ENCODE measurements at places on chromosomes 13 and 19.

GRCh38 chr13:59099182-59099974 is 1064.3 kb downstream of the DIAPH3 start:
- DNase-seq = no peak

DNA sequence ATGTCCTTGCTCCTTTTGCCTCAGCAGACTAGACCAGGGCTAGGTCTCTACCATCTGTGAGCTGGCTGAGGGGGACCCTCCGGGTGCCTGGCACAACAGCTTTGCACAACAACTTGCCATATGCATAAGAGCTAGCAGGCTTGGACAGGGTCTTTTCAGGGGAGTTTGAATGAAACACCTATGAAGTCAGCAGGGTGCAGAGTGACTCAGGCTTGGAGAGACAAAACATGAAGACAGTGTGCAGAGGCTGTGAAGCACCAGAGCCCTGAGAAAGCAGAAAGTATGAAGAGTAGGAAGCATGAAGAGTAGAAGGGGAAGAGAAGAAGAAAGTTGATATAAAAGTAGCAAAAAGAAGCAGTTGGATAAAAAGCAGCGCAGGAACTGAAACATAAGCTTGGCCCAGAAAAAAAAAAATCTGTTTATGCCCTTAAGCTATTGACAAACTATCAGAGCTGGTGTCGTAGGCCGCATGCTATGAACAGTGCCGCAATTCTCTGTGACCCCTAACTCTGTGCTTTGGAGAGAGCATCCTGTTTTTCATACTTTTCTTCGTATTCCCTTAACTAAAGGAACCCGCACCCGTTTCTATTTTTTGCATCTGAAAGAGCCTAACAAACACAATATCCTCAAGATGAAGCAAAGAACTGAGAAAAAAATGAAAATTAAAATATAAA is 52.7 kb upstream of the FAM216B start:
- DNase-seq = no peak

DNA sequence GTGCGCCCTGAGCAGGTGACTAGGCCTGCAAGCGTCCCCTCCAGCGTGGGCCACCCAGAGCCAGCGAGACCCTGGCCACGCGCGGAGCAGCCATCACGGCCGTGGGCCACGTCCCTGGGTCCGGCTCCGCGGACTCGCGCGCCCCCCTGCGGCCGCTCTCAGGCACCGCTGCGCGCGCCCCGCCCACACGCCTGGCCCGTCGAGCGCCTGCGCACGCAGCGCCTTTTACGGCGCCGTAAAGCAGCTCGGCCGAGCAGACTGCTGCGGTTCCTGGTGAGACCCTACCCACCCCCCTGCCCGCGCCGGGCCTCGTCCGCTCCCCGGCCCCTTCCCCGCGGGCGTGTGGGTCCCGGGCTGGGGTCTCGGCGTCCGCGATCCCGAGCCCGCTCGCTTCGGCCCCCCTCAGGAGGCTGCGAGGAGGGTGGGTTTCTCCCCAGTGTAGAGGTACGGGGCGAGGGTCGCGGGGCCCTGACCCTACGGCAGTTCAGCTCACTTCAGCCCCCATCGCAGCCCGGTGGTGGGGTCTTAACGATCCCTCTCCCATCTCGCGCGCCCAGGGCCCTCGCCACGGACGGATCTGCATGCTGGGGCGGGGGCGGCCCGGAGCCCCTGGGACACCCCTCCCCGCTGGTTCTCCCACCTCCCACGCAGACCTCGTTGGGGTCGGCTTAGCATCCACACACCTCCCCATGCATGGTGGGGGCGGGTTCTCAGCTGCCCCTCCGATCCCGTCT is at the start of gene TRAPPC5:
Gene TRAPPC5, plus strand, starts transcription at position 228 of the 734 bp plus-strand sequence. CDS start 1,421 bp downstream, outside the sequence.
- DNase-seq = peak; percentile 85

DNA sequence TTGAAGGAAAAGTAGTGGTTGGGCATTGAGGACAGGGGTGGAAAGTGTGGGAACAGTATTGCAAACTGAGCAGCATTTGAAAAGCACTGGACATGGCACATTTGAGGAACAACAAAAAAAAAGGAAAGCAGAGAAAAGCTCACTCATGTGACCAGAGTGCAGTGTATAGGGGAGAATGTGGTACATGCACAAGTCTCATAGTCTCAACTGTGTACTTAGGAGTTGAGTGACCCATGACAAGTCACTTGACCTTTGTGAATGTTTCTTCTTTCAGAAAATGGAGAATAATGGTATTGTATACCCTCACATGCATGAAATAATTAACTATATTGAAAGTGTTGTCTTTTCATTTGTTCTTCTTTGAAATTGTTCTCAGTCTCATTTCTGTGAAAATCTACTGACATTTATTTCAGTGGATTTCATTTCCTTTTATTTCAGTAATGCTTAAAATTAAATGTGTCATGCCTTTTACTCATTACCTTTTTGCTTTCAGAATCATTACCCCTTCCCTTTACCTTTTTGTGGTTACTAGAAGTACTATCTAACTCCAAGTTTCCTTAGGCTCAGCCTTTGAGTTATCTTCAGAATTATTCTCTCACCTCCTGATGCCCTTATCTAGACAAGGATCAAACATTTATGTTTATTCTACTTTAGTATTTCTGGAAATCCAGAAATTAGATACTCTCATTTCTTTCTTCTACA is 79.1 kb upstream of the MLNR start:
- DNase-seq = no peak

GRCh38 chr13:41384749-41385503 is 72.4 kb upstream of the RGCC start:
- DNase-seq = no peak

GRCh38 chr13:111281751-111282311 is 38.6 kb upstream of the TEX29 start:
- DNase-seq = no peak

GRCh38 chr13:99330942-99331341 is 23.7 kb upstream of the GPR183 start:
- no peak for DNase-seq

GRCh38 chr13:23434491-23434890 is 989 bp upstream of the SACS start:
- DNase-seq = no peak

- DNase-seq = no peak
Measured at GRCh38 chr13:77415253-77416071, 88.6 kb upstream of the MYCBP2 start.

GRCh38 chr13:27523346-27524073 is 73.1 kb upstream of the MTIF3 start:
- DNase-seq = no peak

- DNase-seq = peak; percentile 84
Measured at GRCh38 chr19:42132851-42133528, 744 bp upstream of the POU2F2 start.

DNA sequence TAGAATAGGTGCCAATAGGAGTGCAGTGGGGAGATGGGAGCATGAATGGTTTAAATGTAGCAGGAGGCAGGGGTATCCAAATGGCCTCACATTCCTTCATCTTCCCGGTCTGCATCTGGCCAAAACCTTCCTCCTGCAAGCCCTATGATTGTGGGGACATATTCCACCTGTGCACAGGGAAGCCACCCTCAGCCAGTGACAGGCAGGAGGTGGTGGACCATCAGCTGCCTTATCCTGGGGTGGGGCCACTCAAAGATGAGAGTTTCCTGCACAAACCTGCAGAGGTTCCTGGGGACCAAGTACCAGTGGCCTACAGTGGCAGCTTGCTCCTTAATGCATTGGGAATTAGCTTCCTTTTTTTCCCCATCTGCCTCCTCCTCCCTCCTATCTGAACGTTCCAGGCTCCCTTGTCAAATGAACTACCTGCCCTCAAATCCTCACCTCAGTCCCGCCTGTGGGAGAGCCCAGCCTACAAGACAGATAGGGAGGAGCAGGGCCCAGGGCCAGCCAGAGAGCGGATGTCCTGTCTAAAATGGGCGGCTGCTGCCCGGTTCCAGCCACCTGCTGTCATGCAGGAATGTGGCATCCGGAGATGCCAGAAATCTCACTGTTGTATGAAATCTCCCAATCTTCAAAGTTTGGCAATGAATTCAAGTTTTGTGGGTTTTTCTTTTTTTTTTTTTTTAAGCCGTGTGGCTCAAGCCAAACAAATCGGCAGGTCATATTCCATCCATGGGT is 85.0 kb downstream of the TSHZ3 start:
- DNase-seq = no peak

GRCh38 chr19:51531349-51532315 is at the start of gene SIGLEC6:
SIGLEC6 (minus strand) TSS chr19:51531670; CDS start chr19:51531648, 22 bp downstream.
- DNase-seq = peak; percentile 82

DNA sequence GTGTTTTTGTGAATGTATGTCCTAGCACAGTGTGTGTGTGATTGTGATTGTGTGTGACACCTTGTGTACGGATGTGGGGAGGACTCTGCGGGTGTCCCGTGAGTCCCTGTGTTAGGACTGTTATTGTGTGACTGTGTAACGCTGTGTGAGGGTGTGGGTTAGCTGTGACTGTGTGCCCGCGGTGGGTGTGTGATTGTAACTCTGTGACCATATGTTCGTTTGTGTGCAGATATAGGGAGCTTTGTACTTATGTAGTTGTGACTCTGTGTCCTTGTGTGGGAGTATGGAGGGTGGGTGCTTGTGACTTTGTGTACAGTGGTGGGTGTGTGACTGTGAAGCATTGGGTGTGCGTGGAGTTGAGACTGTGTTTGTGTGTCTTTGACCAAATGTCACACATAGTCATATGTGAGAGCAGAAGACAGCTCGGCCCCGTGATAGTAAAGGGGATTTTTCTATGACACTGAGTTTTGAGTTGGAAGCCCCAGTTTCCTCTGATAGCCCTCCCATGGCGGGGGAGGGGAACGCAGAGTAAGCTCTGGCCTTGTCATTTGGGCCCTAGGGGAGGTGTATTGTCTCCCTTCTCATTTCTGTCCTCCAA is 949 bp upstream of the ZNF260 start:
- peak; percentile 58 for DNase-seq

GRCh38 chr19:7435586-7435985 is 53.2 kb downstream of the PEX11G start:
- DNase-seq = no peak

GRCh38 chr19:2288818-2289713 is 7.1 kb upstream of the PEAK3 start:
- DNase-seq = no peak

DNA sequence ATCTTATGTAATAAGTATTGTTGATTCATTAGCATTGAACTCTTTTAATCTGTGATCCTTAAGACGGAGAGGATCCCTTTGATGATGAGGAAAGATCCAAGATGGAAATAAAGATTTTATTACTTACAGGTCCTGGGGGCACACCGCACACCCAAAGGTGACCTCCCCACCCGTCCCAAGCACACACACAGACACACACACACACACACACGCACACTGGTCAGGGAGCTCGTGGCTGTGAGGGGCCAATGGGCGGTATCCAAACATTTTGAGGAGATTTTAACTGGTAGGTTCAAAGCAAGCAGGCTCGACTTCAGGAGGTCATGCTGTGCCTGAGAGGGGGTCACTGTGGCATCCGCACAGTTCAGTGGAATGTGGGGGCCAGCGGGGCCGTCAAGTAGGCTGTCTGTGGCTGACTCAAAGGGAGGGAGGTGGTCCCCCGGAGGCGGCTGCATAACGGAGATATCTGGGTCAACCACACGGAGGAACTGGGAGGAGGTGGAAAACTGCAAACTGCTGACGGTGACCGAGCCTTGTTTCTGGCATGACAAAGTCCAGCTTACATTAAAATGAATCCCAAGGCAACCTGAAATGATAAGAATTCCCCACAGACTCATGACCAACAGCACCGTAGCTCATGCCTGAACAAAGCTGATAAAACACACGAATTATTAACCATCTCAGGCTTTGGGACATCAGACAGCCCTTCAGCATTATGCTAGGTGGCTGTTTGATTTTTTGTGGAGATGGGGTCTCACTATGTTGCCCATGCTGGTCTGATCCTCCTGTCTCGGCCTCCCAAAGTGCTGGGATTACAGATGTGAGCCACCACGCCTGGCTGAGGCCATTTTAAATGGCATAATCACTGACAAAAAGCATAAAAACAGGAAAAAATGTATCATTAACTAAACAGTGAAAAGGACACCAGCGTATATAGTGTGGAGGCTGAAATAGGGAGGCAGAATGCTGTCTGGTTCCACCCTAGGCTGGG is 20.9 kb upstream of the SIGLEC11 start:
- no peak for DNase-seq

DNA sequence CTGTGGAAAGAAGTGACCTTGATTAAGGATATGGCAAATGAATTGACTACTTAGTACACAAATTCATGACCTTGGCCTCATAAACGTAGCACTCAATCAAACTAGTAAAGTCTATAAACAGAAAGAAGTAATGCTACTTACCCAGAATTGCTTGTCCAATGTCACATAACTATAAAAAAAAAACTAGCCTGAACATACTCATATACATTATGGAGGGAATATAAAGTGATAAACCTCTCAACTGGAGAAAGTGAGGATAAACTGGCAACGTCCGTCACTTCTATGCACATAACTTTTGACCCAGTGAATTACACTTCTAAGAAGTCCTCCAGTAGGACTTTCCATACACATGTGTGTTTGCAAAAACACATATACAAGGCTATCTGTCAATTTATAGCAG is 7.7 kb upstream of the SERP2 start:
- no peak for DNase-seq

DNA sequence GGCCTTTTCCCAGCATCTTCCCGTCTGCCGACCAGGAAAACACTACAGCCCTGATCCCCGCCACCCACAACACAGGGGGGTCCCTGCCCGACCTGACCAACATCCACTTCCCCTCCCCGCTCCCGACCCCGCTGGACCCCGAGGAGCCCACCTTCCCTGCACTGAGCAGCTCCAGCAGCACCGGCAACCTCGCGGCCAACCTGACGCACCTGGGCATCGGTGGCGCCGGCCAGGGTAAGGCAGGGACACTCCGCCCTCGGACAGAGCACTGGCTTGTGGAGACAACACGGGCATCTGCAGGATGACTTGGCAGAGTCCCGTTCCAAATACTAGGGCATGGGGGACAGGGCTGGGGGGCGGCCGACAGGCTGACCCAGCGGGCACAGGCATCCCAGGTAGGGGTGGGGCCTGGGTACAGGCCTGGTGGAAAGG is 31.1 kb downstream of the COMP start:
- no peak for DNase-seq

- DNase-seq = no peak
Measured at GRCh38 chr19:41940731-41941409, 12.6 kb upstream of the ERFL start.

- DNase-seq = no peak
Measured at GRCh38 chr19:13164343-13165161, 14.3 kb downstream of the IER2 start.

GRCh38 chr13:24133021-24133795 is 27.3 kb upstream of the SPATA13 start:
- no peak for DNase-seq

- DNase-seq = no peak
Measured at GRCh38 chr13:98522371-98522770, 54.5 kb downstream of the STK24 start.

DNA sequence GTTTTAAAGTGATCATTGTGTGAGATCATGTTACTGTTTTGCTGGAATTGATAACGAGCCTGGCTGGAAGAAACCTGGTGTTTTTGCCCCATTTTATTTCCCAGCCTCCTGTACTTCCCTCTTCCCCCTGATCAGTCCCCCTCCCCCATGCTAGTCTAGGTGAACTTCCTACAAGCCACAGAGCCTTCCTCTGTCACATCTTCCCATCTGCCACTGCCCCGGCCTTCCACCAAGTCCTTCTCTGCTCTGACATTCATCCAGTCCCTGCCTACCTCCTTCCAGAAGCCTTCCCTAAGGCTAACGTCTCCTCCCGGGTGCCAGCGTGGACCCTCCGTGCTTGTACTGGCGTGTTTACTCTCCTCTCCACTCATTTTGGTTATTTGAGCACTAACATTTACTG is 14.3 kb downstream of the FARP1 start:
- DNase-seq = no peak

GRCh38 chr19:409516-410242 is 732 bp upstream of the C2CD4C start:
- DNase-seq = no peak

- no peak for DNase-seq
Measured at GRCh38 chr13:44171156-44171555, 202.5 kb upstream of the SERP2 start.

GRCh38 chr13:44404261-44405132 is 30.9 kb downstream of the SERP2 start:
- no peak for DNase-seq
